ENCODE measurements at places on chromosomes 16 and 17.
A peak's percentile ranks its signal among the peaks of the same experiment; 100 is the strongest.

DNA sequence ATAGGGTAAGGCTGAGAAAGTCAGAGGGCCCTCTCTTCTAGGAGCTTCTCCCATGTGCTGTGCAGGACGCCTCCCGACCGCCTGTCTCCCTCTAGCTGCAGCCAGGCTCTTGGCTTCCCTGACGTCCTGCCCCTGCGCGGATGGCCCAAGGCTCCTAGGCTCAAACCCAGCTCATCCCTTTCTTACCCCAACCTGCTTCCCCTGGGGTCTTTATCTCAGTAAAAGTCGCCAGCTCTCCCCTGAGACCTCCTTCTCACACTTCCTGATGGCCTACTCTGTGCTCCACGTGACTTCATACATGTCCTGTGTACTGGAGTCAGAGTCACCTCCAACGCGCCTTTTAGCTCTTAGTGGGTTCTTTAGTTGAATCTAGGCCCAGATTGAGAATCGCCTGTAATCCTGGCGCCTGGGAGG lies 1.1 kb upstream of the ZNF747 start:
- peak; percentile 80 for DNase-seq

DNA sequence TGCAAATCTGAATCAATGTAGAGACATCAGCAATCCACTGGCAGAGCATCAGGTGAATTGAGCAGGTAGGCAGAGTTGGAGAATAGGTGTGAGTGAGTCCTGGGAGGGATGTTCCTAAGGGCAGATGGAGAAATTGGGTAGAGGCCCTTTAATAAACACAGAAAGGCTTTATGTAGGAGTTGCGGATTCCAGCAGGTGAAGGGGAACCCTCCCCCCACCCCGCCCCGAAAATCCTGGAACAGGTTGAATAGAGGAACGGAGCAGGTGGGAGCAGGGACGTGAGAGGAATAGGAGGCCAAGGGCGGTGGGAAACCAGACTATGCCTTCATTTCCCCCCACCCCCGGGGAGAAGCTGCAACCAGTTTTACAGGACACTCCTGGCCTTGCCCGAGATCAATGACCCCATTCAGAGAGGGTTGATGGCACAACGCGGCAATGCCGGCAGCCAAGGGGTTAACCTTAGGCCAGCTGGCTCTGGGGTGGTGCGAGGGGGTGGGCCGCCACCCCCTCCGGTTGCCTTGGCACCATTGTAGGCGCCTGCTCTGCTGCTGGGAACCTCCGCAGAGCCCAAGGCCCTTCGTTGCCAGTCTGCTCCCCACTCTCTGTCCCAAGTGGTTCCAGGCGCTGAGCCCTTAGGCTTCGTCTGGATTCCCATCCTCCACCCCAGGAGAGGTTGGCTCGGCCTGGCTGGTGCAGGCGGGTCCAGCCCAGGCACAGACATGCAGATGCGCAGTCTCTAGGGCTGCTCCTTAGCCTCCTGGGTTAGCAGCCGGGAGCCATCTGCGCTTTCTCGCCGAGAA lies 814 bp upstream of the RUNDC3A start:
- no peak for DNase-seq

DNA sequence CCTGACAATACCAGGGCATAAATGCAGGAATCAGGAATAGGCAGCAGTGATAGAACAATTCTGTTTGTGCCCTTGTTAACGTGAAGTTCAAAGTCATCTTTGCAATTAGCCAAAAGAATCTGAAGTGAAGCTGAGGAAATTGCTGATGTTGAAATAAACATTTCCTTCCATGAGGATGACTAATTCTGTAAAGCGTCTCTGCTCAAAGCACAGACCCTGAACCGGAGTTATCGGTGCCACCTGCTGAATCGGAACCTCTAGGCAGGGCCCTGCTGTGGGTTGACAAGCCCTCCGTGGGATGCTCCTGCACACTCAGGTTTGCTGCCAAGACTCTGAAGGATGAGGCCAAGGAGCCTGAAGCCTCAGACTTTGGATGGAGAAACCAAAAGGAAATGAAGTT lies 37.0 kb upstream of the CDH1 start:
- no peak for DNase-seq

- no peak for DNase-seq
These were observed 18.3 kb upstream of the GNA13 start for GRCh38 chr17:65074778-65075250.

- no peak for DNase-seq
These were observed 447.0 kb downstream of the SOX9 start for GRCh38 chr17:72567774-72568173.

DNA sequence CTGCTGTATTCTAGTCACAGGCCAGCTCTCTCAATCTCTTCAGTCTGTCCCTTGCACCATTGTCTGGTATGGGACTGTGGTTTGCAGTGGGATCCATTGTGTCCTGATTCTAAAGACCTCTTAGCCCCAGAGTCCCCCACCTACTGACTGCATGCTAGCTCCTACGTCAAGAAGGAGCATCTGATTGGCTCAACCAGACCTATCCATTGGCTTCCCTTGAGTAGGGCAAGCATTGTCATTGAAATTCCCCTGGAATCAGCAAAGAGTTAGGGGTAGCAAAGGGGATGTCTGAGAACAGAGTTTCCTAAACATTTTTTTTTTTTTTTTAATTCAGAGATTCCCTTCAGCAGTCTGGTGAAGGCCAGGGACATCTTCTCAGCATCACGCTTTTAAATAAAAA lies 175.3 kb upstream of the MPHOSPH6 start:
- no peak for DNase-seq

GRCh38 chr16:87723226-87723623 lies 42.6 kb downstream of the KLHDC4 start:
- peak; percentile 66 for DNase-seq

- DNase-seq: no peak
These were observed 2.2 kb upstream of the AURKB start for GRCh38 chr17:8212312-8213180.

DNA sequence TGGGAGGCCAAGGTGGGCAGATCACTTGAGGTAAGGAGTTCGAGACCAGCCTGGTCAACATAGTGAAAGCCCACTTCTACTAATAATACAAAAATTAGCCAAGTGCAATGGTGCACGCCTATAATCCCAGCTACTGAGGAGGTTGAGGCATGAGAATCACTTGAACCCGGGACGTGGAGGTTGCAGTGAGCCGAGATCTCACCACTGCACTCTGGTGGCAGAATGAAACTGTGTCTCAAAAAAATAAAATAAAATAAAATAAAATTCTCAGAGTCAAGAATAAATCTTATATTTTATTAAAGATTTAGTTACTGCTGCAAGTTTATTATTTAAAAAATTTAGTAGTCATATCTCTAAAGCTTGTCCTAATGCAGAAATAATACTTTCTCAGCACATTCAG lies 29.7 kb downstream of the ARL4D start:
- DNase-seq: no peak

Data from GM06990 (cell line).